ENCODE measurements at places on chromosomes 12 and 14.

GRCh38 chr12:54370171-54370730 is 6.0 kb upstream of the GPR84 start:
- peak; percentile 38 for DNase-seq

DNA sequence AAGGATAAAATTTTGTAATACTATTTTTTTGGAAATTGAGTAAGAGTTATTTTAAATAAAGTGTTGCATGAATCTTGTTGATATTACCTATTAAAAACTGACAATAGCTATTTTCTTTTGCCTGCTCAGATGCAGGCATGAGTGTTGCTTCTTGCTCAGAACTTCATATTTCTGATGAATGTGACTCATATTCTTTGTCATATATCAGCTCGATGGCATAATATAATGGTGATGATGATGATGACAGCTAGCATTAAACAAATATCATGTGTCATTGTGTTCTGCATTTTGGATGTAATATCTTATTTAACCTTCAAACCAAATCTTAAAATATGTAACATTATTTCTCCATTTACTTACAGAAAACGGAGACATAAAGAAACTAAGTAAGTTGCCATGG is 605.5 kb upstream of the FOXG1 start:
- no peak for DNase-seq

DNA sequence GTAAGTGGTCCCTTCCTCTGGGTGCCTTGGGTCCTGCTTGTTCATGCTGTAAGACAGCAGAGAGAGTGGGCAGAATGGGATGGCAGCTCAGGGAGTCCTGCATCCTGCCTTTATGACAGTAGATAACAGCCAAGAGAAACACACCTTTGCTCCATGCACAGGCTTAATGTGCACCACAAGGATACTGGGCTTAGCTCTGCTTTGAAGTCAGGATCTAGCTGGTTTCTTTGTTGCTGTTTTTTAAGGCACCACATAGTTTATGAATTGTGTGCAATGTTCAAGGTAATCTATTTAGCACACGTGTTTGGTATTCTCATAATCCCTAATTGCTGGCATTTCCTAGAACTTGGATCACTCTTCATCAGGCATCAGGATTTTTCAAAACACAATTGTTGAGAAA is 239.5 kb upstream of the DCN start:
- DNase-seq, result no peak

GRCh38 chr14:63737582-63738006 is 9.7 kb upstream of the SGPP1 start:
- no peak for DNase-seq

Measured in DMS 273 treated with DMSO at 0.1 percent for 48 hours (cell line).